Karpas-422 (cell line): ENCODE measurements at places on chromosomes 1 and 21. TPM values are rescaled to one million over a fixed set of nuclear protein-coding genes. Genes with fewer than 3 reads are reported as not detected.

FAM229A gene
- total RNA-seq, result 3.1 and 4.5 TPM in 2 replicates

LAD1 gene
- 0.76 and 1.2 TPM in 2 replicates for total RNA-seq

KIRREL1 gene
- total RNA-seq, result not detected in 2 replicates

RAVER2 gene
- not detected in 2 replicates for total RNA-seq

DNA sequence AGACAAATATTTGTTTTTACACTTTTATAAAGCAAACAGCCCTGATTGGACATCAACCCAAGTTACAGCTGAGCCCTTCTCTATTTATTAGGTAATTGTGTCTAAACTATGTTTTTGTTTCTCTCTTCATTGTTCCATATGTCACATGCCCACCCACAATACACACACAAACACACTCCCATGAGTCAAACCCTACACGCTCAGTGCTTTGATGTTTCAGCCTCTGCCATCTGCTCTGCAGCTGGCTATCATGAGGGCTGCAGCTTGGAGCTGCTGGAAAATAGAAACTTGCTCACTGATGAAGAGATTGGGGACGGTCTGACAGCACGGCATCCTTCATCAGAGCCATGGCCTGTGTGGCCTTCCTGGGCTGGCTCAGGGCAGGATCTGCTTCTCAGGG lies 41.7 kb downstream of the PSMG1 start:
- no peak for DNase-seq

DNA sequence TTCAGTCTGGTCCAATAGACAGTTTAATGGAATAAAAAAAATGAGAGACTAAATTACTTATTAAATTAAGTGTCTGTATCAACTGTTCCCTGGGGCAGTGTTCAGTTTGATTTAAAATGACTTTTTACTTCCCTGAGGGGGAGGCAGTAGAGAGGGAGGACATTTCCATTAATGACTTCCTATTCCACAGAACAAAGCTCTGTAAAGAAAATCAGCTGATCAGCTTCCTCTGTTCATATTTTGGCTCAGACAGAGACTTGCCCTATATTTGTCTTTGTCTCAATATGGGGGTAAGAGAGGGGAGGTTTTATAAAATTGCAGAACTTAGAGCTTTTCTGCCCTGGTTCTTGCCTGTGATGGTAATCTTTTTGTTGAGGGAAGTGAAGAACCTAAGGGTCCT lies 8.4 kb downstream of the CFAP126 start:
- no peak for DNase-seq

GRCh38 chr1:57163325-57163724 lies 197.5 kb upstream of the C8B start:
- no peak for DNase-seq

DNA sequence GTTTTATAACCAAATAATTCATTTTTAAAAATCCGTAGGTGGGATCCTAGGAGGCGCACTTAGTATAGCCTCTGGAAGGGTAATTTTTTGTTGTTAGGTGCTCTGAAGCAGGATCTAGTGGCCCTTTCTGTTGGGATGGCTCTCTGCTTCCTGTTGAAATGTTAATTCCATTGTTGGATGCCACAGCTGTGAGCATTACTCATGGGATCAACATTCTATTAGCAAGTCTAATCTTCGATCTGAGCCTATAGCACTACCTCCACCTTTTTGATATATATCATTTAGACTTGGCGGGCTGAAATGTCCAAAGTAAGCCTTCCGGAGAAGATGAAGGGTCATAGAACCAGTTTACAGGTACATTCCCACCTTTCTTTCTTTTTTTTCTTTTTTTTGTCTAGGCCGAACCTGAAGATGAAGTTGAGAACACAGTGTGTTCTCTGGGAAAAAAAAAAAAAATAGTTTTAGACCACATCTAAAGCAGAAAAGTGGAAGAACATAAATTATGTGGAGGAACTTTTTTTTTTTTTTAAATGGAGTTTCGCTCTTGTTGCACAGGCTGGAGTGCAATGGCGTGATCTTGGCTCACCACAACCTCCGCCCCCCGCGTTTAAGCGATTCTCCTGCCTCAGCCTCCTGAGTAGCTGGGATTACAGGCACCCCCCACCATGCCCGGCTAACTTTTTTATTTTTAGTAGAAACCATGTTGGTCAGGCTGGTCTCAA lies 1.4 kb downstream of the CXADR start:
- DNase-seq, result no peak
